Frontal cortex (tissue), 4 donors: ENCODE measurements at places on chromosomes 11 and 22.

- DNase-seq: no peak
Observed at GRCh38 chr22:35842954-35843353, 125.3 kb downstream of the APOL5 start.

DNA sequence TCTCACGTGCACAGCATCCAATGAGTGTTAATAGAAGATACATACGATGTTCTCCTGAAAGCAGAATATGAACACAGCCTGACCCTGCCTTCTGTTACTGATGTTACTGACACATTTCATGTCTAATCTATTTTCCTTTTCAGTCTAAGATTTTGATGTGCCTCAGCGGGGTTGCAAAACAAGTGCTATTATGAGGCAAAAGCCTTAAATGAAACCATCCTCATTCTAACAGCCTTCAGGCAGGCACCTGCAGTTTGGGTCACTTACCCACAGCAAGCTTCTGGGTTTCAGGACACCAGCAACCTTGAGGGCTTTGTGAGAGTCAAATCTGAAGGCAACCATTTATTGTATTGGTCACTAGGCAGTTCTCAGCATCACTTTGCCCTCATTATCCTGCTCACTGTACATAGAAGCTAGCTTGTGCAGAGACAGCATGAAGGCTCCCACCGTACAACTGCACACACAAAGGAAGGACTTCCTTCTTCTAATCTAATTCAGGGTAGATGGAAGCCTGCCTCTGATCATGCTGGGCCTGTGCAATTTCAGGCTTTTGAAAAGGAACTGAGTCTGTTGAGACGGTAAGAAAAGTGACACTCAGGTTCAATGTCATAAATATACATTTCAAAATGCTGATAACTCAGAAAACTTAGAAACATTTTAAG lies 183.2 kb upstream of the PITPNB start:
- no peak for DNase-seq

DNA sequence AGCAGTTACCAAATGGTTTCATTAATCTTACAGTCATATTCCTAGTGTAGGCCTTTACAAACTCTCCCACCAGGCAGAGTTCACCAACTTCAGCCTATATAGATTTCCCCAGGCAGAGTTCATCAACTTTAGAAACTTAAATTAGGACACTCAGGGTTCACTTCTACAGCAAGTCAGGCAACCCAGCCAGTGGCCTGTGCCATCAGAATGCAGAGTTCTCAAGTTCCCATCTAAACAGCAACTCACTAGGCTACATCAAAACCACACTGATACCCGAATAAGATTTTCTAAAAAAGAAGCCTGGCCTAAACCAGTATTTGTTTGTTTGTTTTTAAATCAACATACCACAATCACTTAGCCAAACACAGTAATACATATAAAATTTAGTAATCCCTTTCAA lies 33.7 kb downstream of the PICALM start:
- DNase-seq: no peak

GRCh38 chr22:47033648-47034000 lies 271.2 kb downstream of the TBC1D22A start:
- no peak for DNase-seq

DNA sequence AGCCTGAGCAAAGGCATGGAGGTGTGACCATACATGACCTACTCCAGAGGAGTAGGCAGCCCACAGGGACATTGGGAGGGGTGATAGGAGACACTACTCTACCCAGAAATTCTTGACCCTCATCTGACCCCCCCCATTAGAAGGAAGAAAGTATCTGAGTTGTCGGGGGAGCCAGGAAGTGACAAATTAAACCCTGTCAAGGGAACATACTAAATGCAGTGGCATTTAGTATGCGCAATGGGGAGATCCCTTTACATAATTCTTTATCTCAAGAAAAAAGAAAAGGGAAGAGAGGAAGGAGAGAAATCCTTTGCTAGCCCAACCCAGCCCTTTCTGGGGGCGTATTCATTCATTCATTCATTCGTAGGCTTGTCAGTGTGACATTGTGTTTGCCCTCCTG lies 58.8 kb downstream of the NAV2 start:
- DNase-seq: no peak

GRCh38 chr11:44579302-44579761 lies 13.9 kb downstream of the CD82 start:
- DNase-seq: no peak

DNA sequence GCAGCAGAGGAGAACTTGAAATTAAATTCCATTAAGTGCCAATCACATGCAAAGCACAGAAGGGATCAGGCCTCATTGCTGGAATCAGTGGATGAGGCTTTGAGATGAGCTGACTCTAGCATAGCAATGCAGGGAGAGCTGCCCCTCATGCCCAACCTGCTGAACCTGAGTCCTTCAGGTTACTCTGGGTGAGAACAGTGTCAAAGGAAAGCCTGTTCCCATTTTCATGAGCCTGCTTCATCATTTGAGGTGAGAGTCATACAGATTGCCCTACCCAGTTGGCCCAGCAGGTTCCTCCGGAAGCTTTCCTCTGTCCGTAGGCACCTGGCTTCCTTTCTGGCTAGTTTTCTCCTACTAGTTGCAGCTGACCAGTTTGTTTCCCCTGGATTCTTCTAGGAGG lies 25.9 kb upstream of the ZBTB16 start:
- no peak for DNase-seq

DNA sequence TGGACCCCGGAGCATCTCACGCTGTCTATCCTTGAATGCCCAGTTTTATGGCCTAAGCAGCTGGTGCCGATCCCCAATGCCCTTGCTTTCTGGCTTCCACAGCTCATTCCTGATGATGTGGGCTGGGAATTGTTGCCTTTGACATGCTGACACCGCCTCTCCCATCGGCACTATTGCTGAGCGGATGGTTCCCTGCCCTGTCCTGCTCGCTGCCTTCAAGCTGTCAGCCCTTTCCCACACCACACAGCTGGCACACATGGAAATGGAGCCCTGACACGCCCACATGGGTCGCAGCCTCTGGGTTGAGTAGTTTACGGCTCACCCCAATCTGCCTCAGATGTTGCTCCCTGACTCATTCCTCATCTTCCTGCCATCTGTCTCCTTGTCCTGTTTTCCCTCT lies 110.2 kb upstream of the SESN3 start:
- DNase-seq: no peak

DNA sequence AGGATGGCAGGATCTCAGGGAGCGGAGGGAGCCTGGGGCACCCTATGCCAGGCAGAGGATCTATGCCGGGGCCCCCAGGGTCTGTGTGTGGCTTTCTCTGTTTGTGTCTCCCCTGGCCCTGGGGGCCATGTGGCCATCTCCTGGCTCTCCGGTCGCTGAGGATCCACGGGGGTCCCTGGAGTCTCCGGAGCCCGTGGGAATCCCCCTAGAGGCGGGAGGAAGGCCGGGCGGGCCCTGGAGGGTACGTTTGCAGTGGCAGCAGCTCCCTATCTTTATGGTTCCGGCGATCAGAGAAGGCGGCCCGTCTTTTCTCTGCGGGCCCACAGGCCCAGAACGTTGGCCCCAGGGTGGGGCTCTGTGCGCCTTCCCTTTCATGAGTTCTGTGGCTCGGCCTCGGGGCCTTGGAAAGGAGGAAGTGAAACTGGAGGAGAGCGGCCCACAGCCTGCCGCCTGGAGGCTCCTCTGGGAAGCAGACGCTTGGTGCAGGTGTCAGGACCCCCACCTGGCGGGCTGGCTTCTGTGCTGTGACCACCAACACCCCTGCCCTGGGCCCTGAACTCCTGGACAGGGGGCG lies 82.1 kb downstream of the KCNQ1 start:
- DNase-seq: no peak

DNA sequence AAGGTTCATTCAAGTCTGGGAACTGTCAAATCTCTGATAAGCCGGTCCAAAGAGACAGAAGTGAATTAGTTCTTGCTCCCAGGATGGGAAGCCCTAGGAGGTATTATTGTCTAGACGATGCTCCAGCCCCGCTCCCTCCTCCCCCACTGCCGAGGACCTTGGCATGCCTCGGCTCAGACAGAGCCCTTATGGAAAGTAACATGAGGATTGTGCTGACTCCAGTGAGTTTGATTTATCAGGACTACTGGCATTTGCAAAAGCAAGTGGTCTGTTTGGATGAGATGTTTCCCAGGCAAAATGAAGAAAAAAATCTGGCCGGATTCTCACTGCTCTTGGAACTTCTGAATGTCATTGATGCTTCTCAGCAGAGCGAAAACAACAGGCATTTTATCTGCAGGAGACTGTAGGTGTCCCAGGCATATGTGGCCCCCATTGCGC lies 341.0 kb downstream of the ETS1 start:
- no peak for DNase-seq

DNA sequence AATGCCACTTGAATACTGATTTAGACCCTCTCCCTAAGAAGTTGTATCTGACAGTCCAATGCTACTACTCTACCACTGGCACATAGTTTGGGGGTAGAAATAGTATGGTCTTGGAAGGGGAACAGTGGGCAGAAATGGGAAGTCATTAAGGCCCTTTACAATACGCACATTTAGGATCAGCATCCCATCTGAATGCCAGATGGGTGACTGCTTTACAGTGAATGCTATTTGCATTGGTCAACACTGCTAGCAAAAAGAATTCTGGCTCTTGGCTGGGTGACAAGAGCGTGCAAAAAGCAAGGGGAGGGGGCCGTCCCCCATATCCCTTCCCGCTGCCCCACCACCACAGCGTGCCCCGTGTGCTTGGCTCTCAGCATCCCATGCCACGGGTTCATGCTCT lies 104.7 kb upstream of the BID start:
- DNase-seq: no peak
